ENCODE measurements at places on chromosomes 11 and 22.

GRCh38 chr11:134365011-134365925 lies 33.5 kb downstream of the GLB1L2 start:
- DNase-seq, result no peak

GRCh38 chr11:15115686-15116085 lies 963 bp downstream of the INSC start:
- DNase-seq, result no peak

DNA sequence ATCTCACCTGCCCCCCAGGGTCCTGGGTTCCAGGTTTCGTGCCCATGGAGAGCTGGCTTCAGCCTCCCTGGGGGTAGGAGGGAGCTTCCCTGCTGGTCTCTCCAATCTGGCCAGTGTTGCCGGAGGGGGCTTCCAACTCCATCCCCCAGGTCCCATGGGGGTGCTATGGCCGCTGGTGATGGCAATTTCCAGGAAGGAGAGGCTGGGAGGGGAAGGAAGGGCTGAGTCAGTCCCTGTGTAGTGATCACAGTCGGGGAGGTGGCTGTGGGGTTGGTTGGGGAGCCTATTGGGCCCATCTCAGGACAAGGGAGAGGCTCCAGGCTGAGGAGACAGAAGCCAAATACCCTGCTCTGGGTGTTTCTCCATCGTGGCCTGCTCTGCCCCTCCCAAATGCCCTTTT lies 5.7 kb upstream of the CDC42EP2 start:
- no peak for DNase-seq

- no peak for DNase-seq
Measured at GRCh38 chr11:8767466-8768142, 85.0 kb downstream of the RPL27A start.

GRCh38 chr11:130515829-130516553 lies 67.5 kb downstream of the ADAMTS15 start:
- DNase-seq, result no peak

DNA sequence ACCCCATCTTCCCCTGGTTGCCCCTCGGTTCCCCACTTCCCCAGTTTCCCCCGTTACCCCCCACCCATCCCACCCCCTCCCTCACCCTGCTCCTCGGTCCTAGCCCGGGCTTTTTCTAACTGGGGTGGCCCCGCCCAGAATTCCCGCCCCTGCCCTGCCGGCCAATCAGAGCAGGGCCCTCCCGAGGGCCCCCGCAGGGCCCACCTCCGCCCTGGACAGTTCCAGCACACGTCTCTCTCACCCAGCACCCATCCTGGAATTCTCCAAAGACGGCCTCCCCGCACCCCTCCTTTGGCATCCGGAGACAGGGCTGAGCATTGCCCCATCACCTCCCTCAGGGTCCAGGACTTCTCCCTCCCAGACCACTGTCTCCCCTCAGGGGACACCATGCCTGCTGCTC lies at the start of gene H19:
H19 (minus strand) TSS at position 88 of the 400 bp plus-strand sequence.
- DNase-seq, result no peak

GRCh38 chr22:18075101-18075719 lies 2.6 kb upstream of the PEX26 start:
- DNase-seq, result no peak

DNA sequence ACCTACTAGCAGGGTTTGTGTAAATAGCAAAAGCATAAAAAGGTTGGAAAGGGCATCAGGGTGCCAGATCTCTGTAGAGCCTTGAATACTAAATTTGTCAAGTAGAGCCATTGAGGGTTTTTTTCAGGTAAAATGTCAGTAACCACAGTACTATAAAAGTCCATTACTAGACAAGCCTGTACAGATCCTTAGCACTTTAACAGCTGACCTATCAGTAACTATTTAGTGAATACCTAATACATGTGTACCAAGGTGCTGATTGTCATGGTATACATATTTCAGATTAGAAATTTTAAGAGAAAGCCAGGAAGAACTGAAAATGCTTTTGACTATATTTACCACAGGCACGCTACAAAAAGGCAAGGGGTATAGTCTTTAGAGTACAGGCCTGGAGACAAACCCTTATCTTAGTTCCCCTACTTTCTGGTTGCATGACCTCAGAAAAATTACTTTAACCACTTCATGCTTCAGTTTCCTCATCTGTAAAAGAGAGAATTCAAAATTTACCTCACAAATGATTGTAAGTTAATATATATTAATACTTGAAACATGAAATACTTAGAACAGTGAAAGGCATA lies 57.9 kb downstream of the RAB38 start:
- no peak for DNase-seq

DNA sequence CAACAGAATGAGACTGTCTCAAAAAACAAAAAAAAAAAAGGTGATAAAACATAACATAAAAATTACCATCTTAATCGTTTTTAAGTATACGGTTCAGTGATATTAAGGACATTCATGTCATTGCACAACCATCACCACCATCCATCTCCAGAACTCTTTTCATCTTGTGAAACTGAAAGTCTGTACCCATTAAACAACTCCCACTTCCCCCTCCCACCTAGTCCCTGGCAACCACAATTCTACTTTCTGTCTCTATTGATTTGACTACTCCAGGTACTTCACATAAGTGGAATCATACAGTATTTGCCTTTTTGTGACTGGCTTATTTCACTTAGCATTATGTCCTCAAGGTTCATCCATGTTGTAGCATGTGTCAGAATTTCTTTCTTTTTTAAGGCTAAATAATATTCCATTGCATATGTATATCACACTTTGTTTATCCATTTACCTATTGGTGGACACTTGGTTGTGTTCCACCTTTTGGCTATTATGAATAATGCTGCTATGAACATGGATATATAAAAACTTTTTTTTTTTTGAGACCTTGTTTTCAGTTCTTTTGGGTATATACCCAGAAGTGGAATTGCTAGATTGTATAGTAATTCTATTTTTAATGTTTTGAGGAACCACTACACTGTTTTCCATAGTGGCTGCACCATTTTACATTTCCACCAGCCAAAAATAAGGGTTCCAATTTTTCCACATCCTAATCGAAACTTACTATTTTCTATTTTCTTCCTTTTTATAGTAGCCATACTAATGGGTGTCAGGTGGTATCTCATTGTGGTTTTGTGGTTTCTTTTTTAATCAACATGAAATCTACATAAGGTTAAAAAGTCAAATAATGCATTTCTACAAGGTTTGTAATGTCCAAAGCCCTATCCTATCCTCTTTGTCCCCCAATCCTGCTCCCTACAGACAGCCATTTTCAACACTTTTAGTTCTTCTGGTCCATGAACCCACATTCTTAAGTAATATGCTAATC lies 23.4 kb upstream of the PIK3C2A start:
- no peak for DNase-seq

GRCh38 chr22:23119494-23120414 lies 22.0 kb downstream of the RSPH14 start:
- DNase-seq, result peak; percentile 36

- DNase-seq, result no peak
Measured at GRCh38 chr11:129374081-129374992, 1.3 kb upstream of the BARX2 start.

DNA sequence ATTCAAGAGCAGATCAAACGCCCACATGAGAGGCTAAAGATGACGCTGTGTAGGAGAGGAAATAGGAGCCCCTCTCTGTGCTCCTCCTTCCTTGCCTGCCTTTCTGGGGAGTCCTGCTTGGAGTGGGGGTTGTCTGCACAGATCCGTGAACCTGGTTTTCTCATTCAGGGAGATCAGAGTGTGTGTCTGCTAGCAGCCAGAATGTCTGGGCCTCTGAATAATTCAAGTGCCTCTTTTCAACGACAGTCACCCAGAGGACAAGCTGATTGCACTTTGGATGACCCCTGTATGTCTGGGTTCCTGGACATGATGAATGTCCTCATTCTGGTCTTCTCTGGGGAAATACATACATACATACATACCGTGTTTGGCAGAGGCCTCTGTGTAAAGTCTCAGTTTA lies 592.5 kb upstream of the B3GAT1 start:
- no peak for DNase-seq

DNA sequence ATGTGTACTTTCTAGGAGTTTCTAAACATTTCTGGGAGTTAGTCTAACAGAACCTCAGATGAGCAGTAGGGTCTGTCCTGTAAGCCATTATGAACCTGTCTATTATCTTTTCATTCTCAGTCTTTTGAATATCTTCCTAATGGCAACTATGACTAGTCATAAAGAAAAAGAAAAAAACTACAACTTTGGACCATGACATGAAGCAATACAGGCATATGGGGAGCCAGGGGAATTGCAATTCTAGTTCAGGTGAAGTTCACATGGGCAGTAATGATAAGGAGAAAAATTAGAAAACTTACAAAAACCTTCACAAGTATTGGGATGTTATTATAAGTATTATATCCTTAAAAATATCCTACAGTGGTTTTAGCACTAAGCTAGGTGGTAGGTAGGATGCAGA lies 649.0 kb upstream of the ANO5 start:
- no peak for DNase-seq

GRCh38 chr11:71164186-71164585 lies 88.2 kb downstream of the SHANK2 start:
- DNase-seq, result no peak

DNA sequence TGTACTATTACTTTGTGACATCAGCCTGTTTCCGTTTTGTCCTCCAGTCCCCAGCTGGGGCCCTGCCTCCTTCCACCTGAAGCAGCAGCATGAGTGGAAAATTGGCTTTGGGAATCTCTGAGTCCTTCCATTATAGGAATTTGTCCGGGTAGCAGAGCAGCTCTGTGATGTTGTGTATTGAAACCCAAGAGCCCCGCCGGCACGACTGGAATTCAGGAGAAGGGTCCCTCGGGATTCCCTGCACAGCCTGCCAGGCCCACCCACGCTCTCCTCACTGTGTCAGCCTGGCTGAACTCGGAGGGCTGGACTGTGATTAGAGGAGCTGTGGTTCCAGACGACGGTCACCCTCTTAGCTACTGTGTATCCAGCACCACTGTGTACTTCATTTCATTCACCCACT lies 18.8 kb upstream of the TSPAN18 start:
- no peak for DNase-seq

GRCh38 chr11:38718049-38718448 lies 2120.0 kb upstream of the RAG2 start:
- no peak for DNase-seq

DNA sequence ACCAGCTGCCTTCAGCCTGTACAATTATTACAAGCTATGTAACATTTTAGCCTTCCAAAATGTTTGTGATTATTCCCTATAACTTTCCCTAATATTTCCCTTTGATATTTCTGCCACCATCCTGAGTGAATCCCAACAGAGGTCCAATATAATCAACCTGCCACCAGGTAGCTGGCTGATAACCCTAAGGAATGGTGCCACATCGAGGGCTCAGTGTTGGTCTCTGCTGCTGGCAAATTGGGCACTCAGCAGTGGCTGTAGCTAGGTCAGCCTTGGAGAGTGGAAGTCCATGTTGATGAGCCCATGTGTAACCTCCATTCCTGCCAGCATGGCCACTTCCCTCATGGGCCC lies 121.2 kb downstream of the ZNF280B start:
- DNase-seq, result no peak

GRCh38 chr11:32312865-32313403 lies 122.4 kb downstream of the WT1 start:
- DNase-seq, result no peak

GRCh38 chr11:111298413-111299100 lies at the start of gene POU2AF3:
POU2AF3 (plus strand) TSS chr11:111298546; CDS start chr11:111298582, 36 bp downstream.
- no peak for DNase-seq

- DNase-seq, result no peak
Measured at GRCh38 chr22:30876915-30877553, 91.5 kb downstream of the MORC2 start.

- DNase-seq, result no peak
Measured at GRCh38 chr11:120586728-120587127, 75.2 kb downstream of the GRIK4 start.

- DNase-seq, result no peak
Measured at GRCh38 chr22:36873614-36874308, 13.0 kb downstream of the NCF4 start.

DNA sequence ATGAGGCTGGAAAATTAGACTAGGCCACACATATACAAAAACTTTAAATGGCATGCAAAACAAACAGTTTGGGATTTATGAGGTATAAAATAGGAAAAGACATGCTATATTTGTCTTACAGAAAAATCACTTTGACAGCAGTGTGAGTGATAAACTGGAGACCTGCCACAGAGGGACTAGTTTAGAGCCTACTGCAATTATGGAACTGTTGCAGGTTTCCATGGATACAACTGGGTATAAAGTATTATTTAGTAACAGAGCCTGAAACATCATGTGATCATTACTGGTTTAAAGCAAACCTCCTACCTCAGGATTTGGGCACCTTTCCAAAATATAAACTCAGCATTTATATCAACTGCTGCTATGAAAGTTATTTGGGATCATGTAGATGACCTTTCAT lies 1032.5 kb downstream of the DLG2 start:
- no peak for DNase-seq

DNA sequence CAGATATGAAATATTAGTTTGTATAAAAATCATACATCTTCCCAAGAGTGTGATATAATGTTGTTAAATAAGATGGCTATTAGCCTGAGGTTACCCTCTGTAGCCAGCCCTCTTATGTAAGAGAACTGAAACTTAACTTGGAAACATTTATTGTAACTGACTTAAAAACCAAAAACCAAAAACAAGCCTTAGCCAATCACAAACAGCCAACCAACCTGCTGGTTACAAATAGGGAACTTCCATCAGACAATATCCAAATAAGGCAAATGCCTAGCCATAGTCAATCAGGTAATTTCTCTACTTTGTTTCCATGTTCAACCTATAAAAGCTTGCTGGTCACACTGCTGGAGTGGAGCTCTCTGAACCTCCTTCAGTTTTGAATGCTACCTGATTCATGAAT lies 14.1 kb downstream of the KBTBD3 start:
- no peak for DNase-seq

GRCh38 chr22:31969789-31970489 lies 25.6 kb downstream of the YWHAH start:
- DNase-seq, result peak; percentile 46

DNA sequence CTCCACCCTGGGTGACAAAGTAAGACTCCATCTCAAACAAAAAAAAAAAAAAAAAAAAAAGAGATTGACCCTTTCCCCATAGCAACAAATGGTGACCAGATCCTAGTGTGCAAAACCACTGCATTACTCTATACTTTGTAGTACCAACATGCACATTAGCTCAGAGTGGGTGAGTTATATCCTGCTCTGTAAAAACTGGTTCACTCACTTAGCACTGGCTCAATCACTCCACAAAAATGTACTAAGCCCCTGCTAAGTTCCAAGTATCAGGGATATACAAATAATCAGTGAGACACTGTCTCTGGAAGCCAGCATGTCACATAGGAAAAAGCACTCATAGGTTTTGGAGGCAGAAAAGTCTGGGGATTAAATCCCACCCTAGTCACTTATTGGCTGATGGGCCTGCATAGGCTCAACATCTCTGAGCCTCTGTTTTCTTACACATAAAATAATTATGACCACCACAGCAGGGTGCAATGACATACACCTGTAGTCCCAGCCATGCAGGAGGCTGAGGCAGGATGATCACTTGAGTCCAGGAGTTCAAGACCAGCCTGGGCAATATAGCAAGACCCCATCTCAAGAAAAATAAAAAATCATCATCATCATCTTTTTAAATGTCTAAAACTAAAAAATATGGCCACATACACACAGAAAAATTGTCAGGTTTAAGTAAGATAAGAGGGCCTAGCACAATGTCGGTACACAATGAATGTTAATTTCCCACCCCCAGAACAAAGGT lies 11.9 kb downstream of the FAM168A start:
- DNase-seq, result no peak

GRCh38 chr11:38014405-38014804 lies 1416.4 kb upstream of the RAG2 start:
- no peak for DNase-seq
